BJ (cell line): ENCODE measurements at places on chromosomes 4 and X.

DNA sequence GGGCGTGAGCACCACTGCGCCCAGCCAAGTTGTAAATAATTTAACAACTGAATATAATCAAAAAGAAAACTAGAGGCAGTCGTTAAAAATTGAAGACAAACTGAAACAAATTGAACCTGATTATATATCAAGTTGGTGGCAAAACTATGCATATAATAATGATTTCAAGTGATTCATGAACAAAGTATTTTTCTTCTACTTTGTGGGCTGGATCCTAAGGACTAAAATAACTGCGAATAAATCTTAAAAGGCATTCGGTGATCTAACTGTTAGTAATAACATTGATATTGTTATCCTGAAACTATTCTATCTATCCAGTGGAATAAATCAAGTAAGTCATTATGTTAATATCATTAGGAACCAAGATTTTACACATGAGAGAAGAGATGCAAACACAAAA is 21.2 kb upstream of the USP9X start:
- no peak for DNase-seq

GRCh38 chr4:171517883-171518282 is 295.3 kb upstream of the GALNTL6 start:
- no peak for DNase-seq

DNA sequence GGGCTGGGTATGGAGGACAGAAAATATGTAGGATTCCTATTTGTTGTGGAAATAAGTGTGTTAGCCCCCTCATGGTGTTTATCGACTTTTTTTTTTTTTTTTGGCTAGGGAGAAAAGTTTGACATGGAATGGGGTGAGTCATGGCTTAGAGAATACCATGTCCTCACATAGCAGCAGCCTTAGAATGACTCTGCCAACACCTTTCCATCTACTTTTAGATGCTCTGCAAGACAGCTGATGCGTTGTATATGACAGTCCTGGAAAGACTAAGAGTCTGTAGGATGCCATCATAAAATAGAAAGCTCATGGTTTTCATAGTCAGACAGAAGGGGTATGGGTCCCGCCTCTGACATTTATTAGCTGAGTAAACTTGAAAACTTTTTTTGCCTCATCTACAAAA is 37.7 kb downstream of the MTTP start:
- DNase-seq: no peak

DNA sequence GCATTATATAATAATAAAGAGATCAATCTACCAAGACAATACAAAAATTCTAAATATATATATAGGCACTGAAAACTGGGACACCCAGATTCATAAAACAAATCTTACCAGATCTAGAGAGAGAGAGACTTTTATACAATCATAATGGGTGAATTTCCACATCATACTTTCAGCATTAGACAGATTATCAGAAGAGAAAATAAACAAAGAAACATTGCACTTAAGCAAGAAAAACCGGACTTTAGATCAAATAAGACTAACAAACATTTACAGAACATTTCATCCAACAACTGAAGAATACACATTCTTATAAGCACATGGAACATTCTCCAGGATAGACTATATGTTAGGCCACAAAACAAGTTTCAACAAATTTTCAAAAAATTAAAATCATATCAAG is 245.1 kb downstream of the INPP4B start:
- no peak for DNase-seq

DNA sequence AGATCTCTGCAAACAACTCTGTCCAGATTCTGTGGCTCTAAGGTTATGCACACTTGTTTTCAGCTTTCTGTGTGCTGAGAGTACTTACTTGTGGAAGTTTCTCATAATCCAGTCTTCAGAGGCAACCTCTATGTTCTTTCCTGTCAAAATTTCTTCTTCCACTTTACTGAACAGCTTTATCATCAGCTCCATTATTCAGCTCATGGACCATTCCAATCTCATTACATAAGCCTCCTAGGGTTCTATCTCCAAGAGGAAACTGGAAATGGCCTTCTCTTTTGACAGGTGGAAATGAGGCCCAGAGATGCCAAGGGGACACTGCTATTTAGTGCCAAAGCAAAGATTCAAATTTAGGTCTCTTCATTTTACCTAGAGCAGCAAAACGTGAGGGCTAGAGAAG is 61.3 kb downstream of the CHRDL1 start:
- no peak for DNase-seq

- no peak for DNase-seq
Measured at GRCh38 chr4:1604181-1604705, 79.9 kb downstream of the FAM53A start.

DNA sequence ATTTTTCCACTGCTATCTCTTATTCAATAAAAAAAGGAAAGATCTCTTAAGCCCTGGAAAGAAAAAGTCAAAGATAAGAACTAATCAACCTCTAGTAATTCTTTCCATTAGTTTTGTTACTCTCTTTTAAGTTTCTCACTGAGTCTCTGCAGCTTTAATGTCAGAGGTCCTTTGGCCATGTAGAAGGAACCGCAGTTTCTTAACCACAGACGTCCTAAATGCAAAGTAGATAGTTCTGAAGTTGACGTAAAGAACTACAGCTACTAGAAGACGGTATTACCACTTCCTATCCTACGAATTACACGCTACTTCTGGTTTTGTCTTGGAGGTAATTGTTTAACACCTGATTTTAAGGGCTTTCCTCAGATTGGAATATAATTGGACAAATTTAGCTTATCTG is 325.9 kb downstream of the ANKRD50 start:
- no peak for DNase-seq

GRCh38 chrX:97030947-97031346 is 147.2 kb downstream of the RPA4 start:
- no peak for DNase-seq

- DNase-seq: no peak
Measured at GRCh38 chr4:154743683-154744340, at the start of gene LRAT. Gene LRAT (plus strand): TSS chr4:154744000. CDS start chr4:154744327, 327 bp downstream.

DNA sequence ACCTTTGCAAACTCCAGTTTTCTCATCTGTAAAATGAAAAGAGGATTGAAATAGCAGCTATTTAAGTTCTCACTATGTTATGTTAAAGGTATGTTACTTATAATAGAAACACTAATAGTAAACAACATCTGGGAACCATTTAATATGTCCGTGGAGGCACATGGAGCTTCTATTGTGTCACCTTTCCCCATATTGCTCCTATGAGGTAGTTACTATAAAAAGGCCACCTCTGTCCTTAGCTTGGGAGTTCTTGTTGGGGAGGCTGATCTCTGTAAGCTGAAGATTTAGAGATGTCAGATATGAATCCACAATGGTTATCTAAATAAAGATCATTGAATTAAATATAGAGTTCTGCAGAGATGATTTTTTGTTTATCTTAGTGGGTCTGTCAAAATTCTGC is 125.2 kb downstream of the FHIP1A start:
- no peak for DNase-seq

DNA sequence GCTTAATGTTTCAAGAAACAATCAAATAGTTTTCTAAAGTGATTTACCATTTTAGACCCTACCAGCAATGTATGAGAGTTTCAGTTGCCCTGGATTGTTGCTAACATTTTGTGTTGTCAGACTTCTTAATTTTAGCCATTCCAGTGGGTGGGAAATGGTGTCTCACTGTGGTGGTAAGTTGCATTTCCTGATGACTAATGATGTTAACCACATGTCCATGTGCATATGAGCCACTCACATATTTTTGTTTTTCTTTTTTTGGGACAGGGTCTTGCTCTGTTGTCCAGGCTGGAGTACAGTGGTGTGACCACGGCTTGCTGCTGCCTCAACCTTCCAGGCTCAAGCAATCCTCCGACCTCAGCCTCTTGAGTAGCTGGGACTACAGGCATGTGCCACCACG is 48.3 kb downstream of the MED28 start:
- DNase-seq: peak; percentile 1

DNA sequence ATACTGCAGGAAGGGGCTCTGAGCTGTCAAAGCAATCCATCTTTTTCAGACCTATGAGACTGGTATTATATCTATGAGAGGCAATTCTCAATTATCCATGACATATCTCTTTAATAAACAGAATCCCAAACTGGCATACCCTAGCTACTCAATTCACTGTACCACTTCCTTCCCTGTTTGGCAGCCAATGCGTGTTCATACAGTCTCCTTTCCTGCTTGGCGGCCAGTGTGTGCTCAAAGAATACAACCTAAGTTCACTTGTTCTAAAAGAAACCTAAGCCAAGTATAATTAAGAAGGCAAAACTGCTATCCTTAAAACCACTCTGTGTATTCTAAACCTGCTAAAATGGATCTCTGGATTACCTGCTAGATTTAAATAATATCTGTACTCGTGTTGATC is 38.3 kb downstream of the ARHGEF9 start:
- no peak for DNase-seq

- DNase-seq: peak; percentile 63
Measured at GRCh38 chrX:45472968-45473367, 272.3 kb upstream of the DIPK2B start.

DNA sequence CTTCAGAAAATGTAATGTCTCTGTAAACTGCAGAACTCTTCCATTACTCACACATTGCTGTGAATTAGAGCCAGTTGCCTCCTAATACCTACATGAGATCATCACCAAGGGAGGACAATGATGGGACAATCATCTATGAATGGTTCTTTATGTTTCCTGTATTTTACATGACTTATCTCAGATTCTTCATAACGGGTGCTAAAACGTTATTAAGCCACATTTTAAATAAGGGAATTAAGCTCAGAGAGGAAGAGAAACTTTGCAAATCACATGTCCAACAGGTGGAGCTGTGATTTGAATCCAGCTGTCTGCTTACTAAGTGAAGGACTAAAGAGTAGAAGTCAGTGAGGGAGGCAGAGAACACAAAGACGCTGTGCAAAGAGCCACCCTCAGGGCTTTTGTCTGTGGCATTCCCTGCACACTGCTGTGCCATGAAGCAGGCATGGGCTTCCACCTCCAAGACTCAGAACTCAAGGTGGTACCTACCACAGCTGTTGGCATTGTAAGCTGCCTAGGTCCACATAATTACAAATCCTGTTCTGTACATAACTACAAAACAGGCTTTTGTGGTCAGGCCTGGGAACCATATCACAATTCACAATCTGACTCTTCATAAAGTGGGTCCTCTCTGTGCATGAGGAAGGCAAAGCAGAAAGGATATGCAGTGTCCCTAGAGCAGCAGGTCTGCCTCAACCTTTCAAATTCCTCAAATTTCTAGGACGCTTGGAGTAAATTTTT is 12.8 kb downstream of the TBC1D9 start:
- DNase-seq: no peak

DNA sequence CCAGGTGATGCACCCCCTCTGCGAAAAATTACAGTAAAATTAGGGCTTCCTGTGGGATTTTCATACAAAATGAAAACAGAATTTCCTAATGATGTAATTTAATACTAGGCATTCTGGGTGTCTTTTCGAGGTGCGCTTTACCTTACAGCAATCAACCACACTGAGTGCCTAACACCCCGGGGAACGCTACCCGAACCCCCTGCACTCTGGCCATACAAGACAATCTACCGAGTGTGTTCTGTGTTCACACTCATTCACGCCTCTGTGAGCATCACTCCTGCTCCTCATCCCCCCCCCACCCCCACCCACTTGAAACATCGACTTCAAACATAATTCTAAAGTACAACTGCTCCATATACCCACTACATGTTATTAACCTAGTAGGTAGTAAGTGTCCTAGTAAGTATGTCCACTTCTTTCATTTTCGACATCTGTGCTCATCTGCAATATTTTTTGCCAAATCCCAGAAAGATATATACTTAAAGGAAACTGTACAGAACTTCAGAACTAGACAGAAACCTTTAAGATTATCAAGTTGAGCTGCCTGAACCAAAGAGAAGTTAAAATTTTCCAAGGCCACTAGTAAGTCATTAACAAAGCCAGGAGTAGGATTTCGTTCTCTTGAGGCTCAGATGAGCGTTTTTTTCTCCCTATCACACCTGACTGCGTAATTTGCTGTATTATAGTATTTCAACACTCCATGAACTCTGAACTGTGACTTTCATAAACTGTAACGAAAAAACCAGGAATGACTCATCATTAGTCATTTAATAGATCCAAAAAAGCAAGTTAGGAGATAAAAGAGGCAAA is 80.0 kb downstream of the FAT1 start:
- DNase-seq: peak; percentile 16

DNA sequence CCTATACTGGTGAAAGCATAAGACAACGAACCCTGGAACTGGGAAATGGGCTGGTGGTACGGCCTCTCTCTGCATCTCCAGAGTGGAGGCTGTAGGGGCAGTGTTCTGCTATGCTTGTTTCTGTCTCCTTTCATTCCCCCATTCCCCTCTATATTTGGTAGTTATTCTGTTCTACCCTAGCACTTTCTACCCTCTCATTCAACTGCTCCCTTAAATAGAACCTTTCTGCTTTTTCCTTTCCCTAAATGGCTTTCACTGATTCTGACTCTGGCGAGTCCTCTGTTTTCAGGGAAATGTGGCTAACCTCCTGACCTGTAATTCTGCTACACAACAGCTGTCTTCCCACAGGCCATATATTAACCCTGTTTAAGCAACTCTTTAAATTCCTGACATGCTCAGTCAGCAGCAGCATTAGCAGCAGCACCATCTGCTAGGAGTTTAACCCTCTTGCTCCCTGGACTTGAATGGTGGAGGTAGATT is 94.2 kb downstream of the CXCL13 start:
- DNase-seq: peak; percentile 37

DNA sequence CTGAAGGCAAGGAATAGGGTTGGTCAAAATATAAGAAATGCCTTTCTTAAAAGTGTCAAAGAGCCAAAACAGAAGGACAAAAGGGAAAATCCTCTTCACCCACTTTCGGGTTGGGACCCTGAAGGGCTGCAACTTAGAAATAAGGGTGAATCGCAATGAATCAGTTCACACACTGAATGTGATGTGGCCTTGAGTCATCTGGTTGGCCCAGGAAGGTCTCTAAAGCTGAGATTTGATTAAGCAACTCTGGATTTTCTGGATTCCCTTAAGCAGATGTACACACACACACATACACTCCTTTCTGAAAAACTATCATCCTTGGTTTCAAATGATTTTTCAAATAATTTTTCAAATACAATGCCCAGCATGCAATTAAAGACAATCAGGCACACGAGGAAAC is 13.1 kb downstream of the TAB3 start:
- DNase-seq: peak; percentile 25

DNA sequence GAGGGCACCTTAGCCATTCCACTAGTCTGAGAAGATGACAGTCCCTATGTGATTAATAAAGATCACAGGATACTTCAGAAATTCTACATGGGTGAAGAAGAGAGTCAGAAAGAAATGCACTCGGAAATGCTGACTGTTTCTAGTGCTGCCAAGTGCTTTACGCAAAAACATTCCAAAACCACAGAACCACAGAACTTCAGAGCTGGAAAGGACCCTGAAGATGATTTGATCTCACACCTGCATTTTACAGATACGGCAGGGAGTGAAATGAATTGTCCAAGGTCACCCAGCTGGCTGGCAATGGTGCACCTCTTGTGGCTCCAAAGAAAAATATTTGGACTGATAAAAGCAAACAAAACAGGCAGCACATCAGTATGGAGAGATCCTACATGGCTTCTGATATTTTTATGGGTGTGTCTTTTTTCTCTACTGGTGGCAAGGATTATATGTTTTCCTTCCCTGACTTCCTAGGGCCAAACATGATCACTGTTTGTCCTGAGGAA is 115.9 kb downstream of the MAML3 start:
- DNase-seq: no peak

GRCh38 chr4:108483079-108483478 is 137.3 kb upstream of the RPL34 start:
- no peak for DNase-seq

- no peak for DNase-seq
Measured at GRCh38 chrX:115894087-115894486, 276.5 kb upstream of the AGTR2 start.
